ENCODE measurements at places on chromosomes 5 and 9.

DNA sequence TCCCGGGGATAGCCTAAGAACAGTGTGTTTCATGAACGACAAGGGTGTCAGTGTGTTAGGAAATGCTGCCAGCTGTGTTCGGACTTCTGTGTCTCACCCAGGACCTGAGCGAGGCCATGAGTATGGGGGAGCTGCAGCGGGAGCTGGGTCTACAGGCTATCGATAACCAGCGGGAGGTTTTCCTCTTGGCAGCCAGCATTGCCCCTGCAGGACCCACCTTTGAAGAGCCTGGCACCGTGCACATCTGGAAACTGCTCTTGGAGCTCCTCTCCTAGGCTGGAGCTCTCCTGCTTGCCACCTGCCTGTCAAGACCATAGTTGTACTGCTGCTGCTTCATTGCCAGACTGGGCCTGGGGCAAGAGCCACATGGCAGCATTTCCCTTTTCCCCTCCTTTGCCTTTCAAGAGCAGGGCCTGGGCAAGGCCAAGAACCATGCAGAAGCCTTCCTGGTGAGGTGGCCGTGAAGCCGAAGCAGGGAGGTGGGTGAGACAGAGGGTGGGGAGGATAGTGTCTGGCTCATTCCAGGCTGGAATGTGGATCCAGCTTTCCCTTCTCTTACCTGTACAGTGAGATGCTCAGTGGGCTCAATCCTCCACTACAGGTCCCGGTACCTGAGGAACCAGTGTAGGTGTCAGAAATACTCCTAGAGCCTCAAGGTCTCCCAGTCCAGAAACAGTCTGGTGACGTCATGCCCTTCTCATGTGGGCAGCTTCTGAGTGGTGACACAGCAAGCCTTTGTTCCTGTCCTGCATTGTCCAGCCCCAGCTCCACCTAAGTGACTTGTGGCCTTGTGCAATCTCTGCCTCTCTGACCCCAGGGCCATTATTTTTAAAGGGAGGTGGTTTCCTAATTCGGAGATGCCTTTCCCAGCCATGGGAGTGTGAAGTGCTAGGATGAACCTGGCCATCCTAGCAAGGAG lies 6.6 kb downstream of the ARL10 start:
- DNase-seq, result no peak
- no peak overlapping the region for H3K4me3 ChIP-seq
- H3K27me3 ChIP-seq, result peaks cover 2% of the 10 kb centered on the region
- peaks cover 9% of the 10 kb centered on the region for H3K4me1 ChIP-seq

DNA sequence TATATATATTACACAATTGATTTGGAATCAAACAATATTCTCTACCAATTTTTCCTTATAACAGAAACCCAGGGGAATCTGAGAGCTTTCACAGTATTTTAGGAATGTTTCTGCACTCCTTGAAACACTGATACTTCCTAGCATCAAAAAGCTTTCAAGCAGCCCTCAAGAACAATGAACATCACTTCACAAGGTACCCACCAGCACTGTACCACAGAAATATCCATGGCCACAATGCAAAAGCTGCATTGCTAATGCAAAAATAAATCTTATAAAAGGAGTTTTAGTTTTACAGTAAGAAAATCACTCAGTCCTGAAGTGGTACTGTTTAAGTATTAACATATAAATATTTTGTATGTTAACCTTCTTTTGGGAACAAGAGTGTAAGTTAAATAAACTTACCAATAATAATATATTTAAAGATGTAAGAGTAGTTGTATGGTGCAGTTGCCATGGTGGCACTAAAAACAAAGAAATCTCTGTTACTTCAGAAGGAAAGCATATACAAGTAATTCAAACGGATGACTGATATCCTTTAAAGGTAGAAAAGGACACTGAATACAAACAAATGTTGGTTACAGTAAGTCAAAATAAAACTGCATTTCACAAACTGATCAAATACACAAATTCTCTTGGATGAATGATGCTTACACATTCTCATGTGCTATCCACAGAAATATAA lies 8.6 kb downstream of the RAB14 start:
- H3K27me3 ChIP-seq, result no peaks in the 10 kb centered on the region
- no peak overlapping the region for H3K4me3 ChIP-seq
- H3K36me3 ChIP-seq, result peaks cover 19% of the 10 kb centered on the region
- peaks cover 64% of the 10 kb centered on the region for H3K4me1 ChIP-seq

DNA sequence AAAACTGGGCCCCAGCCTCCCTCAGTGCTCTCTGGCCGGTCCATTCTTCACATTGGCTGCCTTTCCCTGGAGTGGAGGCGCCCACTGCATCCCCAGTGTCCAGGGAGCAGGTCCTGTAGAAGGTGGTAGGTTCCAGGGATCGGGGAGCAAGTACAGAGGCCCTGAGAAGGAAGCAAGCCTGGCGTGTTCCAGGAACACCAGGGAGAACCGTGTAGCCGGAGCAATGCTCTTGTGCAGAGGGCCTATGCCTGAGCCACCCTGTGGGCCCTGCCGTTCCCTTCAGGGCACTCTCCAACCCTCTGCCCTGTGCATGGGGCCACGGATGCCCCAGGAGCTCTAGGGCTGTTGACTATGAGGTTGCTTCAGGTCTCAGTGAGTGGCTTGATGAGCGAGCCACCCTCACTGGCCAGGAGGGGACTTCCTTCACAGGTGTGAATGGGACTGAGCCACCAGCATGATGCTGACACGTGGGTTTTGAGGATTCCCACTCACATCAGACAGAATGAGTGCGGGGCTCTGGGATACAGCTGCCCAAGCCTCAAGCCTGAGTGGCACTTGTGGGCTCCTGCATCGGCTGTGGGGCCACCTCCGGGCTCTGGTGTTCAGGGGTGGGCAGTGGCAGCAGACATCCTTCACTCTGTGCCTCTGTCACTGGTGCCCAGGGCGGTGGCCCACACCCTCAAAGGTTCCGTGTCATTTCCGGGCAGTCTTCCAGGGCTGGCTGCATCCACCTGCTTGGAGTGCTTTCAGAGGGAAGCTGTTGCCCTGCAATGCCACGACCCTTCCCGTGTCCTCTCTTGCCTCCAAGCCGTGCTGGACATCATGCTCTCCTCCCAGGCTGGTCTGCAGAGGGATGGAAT lies 54.4 kb downstream of the ADAMTS2 start:
- H3K27me3 ChIP-seq, result no peaks in the 10 kb centered on the region
- DNase-seq, result no peak
- H3K27ac ChIP-seq, result no peak overlapping the region
- no peak overlapping the region for H3K4me3 ChIP-seq
- H3K4me1 ChIP-seq, result no peaks in the 10 kb centered on the region

GRCh38 chr9:18250053-18250452 lies 223.9 kb upstream of the ADAMTSL1 start:
- no peaks in the 10 kb centered on the region for H3K4me1 ChIP-seq
- H3K27ac ChIP-seq, result no peak overlapping the region
- H3K4me3 ChIP-seq, result no peak overlapping the region
- peaks cover 2% of the 10 kb centered on the region for H3K27me3 ChIP-seq

DNA sequence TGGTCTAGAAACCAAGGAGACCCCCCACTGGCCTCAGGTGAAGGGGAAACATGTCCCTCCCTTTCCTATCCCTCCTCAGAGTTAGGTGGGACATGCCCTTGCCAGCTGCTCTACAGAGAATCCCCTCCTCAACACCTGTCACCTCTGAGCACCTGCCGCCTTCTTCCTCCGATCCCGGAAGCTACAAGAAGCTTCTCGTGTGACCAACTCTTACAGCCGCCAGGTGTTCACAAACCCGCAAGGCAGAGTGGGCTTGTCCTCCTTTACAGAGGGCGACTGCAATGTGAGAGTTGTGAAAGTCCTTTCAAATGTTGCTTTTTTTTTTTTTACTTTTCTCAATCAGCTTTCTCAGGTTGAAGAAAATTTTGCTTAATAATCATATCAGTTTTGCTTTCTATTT lies 3.7 kb upstream of the ICE1 start:
- no peaks in the 10 kb centered on the region for H3K27me3 ChIP-seq
- H3K36me3 ChIP-seq, result no peaks in the 10 kb centered on the region
- no peak overlapping the region for H3K4me3 ChIP-seq
- H3K27ac ChIP-seq, result no peak overlapping the region
- no peak for DNase-seq
- peaks cover 26% of the 10 kb centered on the region for H3K4me1 ChIP-seq

GRCh38 chr5:137478043-137478442 lies 21.1 kb downstream of the SPOCK1 start:
- DNase-seq, result no peak
- no peaks in the 10 kb centered on the region for H3K36me3 ChIP-seq
- no peak overlapping the region for H3K4me3 ChIP-seq
- H3K27ac ChIP-seq, result no peak overlapping the region

GRCh38 chr5:150609843-150610584 lies 30.4 kb upstream of the SYNPO start:
- DNase-seq, result no peak
- H3K27me3 ChIP-seq, result peaks cover 2% of the 10 kb centered on the region
- H3K27ac ChIP-seq, result no peak overlapping the region
- H3K4me3 ChIP-seq, result no peak overlapping the region

DNA sequence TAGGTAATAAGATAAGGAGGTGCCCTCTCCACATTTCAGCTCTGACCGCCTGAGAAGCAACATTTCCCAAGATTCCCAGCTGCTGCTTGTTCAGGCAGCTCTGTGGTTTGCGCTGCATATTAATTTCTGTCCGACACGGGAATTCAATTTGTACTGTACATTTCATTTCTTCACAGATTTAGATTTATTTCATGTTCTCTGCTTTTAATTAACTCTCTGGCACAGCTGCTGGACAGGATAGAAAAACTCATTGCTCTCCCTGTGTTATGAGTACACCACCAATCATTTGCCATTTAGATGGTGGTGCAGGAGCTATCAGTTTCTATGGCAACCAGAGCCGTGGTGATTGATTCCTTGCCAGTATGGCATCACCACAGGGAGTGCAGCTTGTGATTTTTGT lies 558.5 kb downstream of the DMRTA1 start:
- H3K27ac ChIP-seq, result no peak overlapping the region
- DNase-seq, result no peak
- H3K4me1 ChIP-seq, result no peaks in the 10 kb centered on the region
- H3K36me3 ChIP-seq, result no peaks in the 10 kb centered on the region

- no peaks in the 10 kb centered on the region for H3K36me3 ChIP-seq
- no peak overlapping the region for H3K27ac ChIP-seq
- H3K4me1 ChIP-seq, result no peaks in the 10 kb centered on the region
- no peaks in the 10 kb centered on the region for H3K27me3 ChIP-seq
- no peak for DNase-seq
Measured at GRCh38 chr5:130605234-130605633, 559.8 kb downstream of the HINT1 start.

- peaks cover 9% of the 10 kb centered on the region for H3K27me3 ChIP-seq
- no peak overlapping the region for H3K4me3 ChIP-seq
- DNase-seq, result no peak
- H3K4me1 ChIP-seq, result no peaks in the 10 kb centered on the region
- no peaks in the 10 kb centered on the region for H3K36me3 ChIP-seq
- no peak overlapping the region for H3K27ac ChIP-seq
Measured at GRCh38 chr9:36870960-36871359, 163.1 kb downstream of the PAX5 start.

GRCh38 chr5:72407541-72407940 lies 87.4 kb downstream of the PTCD2 start:
- no peak for DNase-seq
- H3K27ac ChIP-seq, result no peak overlapping the region

DNA sequence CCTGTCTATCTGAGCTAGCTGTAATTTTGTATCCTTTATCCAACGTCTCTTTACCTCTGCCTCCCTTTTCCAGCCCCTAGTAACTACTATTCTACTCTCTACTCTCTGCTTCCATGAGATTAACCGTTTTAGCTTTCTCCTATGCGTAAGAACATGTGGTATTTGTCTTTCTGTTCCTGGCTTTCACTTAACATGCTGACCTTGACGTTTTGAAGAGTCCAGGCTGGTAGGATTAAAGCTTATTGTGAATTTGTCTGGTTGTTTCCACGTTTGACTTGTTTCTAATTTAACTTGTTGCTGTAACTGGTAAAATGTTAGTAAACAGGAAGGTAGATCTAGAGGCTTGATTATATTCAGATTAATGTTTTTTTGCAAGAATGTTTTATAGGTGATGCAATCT lies 385.3 kb downstream of the PSAT1 start:
- H3K36me3 ChIP-seq, result no peaks in the 10 kb centered on the region
- H3K4me3 ChIP-seq, result no peak overlapping the region
- no peak overlapping the region for H3K27ac ChIP-seq
- no peak for DNase-seq
- no peaks in the 10 kb centered on the region for H3K27me3 ChIP-seq
- no peaks in the 10 kb centered on the region for H3K4me1 ChIP-seq

Data from activated CD4-positive, alpha-beta memory T cell treated with anti-CD3 and anti-CD28 coated beads, Interleukin-2, amount 10 ng/mL, durations not matched to agents 7 days and 5 days (primary cell).